ENCODE measurements at places on chromosomes 5 and 9.
A peak's percentile ranks its signal among the peaks of the same experiment; 100 is the strongest.

DNA sequence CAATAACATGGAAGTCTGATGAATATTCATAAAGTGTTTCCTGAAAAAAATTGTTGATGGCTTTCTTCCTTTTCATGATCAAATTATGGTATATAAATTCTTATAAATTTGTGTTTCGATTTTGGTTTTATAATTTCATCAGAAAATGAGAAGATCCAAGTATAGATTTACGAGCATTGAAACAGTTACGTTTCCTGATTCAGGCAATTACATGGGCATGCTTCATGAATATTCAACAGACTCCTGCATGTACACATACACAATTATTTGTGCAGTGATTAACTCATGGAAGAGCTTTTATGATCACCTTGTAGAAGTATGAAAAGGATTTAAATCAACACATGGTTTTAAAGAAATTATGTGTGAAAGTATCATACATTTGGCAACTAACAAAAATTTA, 136.7 kb downstream of the MPDZ start:
- no peak for DNase-seq

- no peak for DNase-seq
These were observed 11.8 kb downstream of the ELL2 start for GRCh38 chr5:95949810-95950209.

- no peak for DNase-seq
These were observed 52.9 kb downstream of the TMC1 start for GRCh38 chr9:72574156-72574810.

- peak; percentile 61 for DNase-seq
These were observed 127.4 kb downstream of the BARX1 start for GRCh38 chr9:93827545-93828330.

DNA sequence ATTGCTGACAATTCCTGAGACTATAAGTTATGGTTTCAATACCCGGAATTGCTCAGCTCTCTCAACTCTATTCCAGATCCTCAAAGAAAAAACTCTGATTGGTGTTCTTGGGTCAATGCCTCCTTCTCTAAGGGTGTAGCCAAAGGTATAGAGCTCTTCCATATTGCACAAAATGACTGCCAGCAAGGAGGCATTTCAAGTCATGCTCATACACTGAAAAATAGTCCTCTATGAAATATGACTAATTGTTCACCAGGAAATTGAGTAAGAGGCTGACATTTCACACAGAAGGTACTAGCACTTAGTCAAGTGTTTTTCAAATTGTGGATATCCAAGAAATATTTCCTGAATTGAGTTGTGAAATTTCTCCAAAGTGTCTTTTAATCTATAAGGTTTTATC, 111.1 kb upstream of the KLF9 start:
- DNase-seq: no peak

DNA sequence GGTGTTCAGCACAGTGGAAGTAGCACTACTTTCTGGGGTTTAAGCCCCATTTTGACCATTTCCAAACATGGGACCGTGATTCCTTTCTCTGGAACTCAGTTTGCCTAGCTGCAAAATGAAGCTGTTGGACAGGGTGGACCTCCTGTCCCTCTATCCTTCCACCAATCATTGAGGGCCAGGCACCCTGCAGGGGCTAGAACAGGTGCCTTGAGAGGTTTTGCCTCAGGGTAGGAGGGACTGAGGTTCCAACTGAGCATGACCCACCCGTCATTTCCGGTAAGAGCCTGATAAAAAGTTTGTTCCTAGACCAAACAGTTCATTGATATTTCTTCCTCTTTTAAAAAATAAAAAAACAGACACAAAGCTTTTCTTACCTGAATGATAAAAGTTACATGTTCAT, 116.5 kb downstream of the MVB12B start:
- DNase-seq: no peak

- no peak for DNase-seq
These were observed 1.4 kb upstream of the DAB2 start for GRCh38 chr5:39426051-39426745.

- no peak for DNase-seq
These were observed 191.0 kb downstream of the ESM1 start for GRCh38 chr5:54794135-54794975.

- DNase-seq: no peak
These were observed 26.9 kb upstream of the SYK start for GRCh38 chr9:90774682-90775081.

GRCh38 chr5:156473269-156473908, 146.4 kb downstream of the SGCD start:
- DNase-seq: no peak

GRCh38 chr5:151191661-151192060, 32.2 kb downstream of the CCDC69 start:
- no peak for DNase-seq

GRCh38 chr9:18384066-18384465, 89.9 kb upstream of the ADAMTSL1 start:
- DNase-seq: no peak

DNA sequence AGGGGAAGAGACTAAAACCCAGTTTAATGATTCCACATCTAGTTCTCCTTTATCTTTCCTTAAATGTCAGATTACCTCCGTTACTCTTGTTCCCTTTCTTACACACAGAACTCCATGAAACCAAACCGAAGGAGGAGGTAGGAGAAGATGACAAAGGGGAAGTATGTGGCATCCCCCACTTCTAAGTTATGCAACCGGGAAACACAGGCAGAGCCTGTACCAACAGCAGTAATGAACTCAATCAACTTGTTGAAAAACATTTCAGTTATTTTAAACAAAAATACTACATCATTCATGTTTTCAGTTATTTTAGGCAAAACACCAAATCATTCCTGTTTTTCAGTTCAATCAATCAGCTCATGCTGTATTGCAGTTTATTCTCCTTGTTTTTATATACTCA, 101.8 kb downstream of the PCSK1 start:
- no peak for DNase-seq

DNA sequence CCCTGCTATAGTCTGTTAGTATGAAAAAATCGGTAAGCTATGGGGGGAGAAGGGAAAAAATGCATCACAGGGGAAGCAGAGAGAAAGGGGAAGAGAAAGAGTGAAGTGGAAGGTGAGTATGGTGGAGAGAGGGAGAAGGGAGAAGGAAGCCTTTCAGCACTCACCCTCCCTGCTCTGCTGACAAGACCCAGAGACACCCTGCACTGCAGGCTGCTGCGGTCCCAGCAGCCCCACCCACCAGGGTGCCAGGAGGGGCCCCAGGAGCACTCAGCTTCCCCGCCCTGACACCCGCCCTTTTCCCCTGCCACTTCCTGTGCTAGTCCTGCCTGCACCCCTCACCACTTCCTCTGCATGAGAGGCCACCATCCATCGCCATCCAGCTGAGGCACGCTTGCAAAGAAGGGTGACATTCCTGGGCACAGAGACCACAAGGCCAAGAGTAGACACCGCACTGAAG, 12.7 kb downstream of the STK10 start:
- DNase-seq: no peak

DNA sequence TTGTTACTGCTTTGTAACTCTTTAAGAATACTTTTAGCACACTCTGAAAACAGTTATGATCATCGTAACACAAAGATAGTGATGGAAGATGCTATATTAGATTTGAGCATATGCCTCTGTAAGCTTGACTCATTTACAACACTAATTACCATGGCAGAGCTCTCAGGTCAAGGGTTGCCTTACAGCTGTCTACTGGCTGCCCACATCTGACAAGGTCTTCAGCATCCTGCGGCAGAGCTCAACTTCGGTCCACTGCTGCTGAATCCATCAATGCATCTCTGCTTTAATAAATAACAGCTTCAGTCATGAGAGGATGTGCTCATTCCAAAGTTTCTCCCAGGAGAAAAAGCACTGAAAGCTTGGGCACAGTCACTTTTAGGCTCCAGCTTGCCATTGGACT, 449.4 kb downstream of the RASEF start:
- no peak for DNase-seq

DNA sequence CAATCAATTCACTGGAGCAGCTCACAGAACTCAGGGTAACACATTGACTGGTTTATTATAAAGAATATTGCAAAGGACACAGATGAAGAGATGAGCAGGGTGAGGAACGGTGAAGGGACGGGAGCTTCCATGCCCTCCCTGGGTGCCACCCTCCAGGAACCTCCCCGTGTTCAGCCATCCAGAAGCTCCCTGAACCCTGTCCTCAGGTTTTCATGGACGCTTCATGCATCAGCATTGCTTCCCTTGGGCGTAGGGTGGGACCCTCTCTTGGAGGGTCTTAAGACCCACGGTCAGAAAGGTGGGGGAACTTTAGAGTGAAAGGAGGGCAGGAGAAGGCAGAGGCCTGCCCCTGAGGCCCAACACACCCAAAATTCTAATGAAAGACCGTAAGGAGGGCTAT, 12.8 kb downstream of the LAMC3 start:
- no peak for DNase-seq

- DNase-seq: no peak
These were observed 10.0 kb downstream of the SPARC start for GRCh38 chr5:151676719-151677118.

DNA sequence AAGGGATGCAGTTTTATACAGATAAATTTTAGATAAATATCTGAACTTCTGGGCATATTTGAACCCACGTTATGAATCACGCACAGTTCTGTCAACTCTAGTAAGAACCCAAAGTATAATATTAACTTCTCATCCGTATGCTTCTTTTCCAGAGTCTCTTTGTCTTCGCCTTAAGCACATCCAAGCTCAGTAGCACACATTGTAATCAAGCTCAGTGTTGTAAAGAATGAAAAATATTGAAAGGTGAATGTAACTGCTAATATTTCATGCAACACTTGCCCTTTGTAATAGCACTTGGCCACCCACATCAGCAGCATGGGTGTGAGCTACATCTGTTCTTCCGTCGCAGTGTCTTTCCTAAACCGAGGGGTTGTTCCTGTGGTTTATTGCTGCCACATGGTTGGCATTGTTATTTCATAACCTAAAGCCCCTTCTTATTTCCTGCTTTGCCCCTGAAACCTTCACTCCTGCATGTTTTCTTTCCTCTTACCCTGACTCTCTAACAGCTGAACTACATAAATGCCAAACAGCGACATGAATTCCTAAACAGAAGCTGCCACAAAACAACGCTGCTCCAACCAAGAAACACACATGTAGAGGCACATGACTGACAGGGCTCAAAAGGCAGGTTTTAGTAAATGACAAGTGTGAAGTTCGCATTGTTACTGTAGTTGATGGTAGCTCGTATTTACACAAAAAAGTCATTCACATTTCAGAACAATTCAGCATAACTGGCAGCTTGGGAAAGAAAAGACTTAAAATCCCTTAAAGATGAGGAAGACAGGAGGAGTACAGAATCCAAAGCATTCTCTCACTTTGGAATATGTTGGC, 190.1 kb upstream of the MEF2C start:
- no peak for DNase-seq

DNA sequence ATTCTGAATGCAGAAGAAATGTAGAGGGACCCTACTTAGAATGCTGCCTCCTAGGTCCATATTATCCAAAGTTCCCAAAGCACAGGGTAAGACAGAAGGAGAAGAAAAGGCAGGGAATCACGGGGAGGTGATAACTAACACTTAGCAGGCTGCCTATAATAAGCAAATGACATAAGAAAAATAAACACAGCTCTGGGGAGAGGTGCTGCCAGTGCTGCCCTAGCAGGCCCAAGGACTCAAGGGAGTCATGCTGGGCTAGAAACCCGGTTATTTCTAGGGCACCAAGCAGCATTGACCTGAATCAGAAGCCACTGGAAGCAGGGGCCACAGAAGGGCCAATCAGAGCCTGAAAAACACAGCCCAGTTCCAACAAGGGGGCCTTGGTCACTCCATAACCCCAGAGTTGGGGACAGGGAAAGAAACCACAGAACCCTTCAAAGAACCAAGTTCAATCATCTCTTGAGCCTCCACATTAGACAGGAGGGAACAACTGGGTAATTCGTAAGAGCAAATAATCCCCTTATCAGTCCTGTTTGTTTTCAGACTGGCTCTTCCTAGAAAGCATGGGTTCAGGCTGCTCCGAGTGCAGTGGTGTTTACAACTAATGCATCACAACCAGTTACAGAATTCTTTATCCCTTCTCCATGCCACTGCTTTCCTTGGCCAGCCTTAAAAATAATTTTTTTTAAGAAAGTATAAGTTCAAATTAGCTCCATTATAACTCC, 24.0 kb downstream of the NRG2 start:
- DNase-seq: no peak

GRCh38 chr5:19771174-19771835, 216.7 kb downstream of the CDH18 start:
- no peak for DNase-seq

GRCh38 chr5:76528547-76529331, 94.5 kb downstream of the F2RL2 start:
- no peak for DNase-seq

- no peak for DNase-seq
These were observed 239.1 kb upstream of the NUDT12 start for GRCh38 chr5:103801681-103802080.

DNA sequence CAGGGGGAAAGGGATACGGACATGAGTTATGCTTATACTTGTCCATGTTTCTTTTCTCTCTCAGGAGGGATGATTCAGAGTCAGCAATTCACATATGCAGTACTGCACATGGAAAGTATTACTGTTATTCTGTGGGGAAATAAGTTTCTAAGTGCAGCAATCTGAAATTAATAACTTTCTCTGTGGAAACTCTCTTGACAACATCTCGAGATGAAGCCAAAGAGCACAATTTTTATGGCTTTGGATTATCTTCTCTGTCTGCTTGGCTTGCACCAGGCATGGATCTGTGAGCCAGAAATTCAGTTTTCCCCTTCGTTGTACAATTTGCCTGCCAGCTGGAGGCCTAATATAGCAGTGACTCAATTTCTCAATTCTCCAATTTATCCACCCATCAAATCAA, 2.5 kb upstream of the NDFIP1 start:
- DNase-seq: no peak

GRCh38 chr5:172801179-172801671, 30.2 kb upstream of the DUSP1 start:
- no peak for DNase-seq

DNA sequence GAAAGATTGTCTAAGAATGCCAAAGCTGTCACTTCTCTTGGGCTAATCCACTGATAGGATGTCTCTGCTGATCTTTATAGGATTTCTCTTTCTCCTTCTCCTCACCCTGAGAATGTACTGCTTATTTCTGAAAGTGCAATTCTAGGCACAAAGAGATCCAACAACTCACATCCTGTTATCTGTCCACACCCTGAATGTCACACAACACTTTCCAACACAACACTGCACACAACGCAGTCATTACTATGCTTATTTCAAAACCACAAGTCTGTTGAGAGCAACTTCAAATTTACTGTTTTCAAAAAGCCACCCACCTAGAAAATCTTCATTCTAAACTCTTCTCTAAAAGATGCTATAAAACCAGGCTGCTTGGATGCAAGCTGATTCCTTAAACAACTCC, 215.0 kb downstream of the ROR2 start:
- DNase-seq: no peak

- no peak for DNase-seq
These were observed 12.5 kb upstream of the SYNPO start for GRCh38 chr5:150627731-150628545.

DNA sequence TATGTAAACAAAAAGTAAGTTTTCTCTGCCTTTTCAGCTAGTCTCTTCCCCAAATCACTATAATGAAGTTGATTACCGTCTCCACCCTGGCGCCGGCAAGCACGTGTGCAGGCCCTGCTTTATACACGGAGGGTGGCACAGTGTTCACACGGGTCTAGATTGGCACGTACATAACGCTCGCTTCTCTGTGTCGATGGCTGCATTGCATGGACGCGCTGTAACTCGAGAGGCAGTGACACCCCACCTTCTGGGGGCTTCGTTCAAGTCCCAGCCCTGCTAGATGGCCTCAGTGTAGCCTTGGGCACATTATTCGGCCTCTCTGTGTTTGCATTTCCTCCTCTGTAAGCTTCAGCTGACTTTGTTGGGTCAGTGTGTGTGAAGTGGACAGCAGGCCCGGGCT, 223.9 kb downstream of the FANCC start:
- DNase-seq: no peak
